Activated CD4-positive, alpha-beta T cell treated with anti-CD3 and anti-CD28 coated beads for 36 hours (primary cell): ENCODE measurements at places on chromosomes 16 and 17.

DNA sequence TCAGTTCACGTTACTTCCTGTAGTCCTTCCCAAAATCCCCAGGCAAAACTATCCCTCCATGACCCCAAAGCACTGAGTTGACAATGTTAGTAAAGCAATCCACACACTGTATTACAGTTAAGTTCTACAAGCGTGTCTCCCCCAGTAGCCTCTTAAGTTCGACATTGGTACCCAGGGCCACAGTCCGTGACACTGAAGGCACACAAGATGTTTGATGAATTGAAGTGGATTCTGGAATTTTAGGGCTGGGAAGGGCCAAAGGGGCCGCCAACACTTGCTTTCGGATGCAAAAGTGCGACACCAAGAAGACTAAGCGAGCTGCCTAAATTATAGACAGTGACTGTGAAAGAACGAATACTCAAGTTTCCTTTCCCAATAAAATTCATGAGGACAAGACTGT lies 1.5 kb downstream of the VPS35 start:
- no peak for DNase-seq

- DNase-seq = peak; percentile 18
Observed at GRCh38 chr17:56821847-56822534, 11.7 kb downstream of the C17orf67 start.

- no peak for DNase-seq
Observed at GRCh38 chr16:20910781-20911321, 10.3 kb downstream of the LYRM1 start.

DNA sequence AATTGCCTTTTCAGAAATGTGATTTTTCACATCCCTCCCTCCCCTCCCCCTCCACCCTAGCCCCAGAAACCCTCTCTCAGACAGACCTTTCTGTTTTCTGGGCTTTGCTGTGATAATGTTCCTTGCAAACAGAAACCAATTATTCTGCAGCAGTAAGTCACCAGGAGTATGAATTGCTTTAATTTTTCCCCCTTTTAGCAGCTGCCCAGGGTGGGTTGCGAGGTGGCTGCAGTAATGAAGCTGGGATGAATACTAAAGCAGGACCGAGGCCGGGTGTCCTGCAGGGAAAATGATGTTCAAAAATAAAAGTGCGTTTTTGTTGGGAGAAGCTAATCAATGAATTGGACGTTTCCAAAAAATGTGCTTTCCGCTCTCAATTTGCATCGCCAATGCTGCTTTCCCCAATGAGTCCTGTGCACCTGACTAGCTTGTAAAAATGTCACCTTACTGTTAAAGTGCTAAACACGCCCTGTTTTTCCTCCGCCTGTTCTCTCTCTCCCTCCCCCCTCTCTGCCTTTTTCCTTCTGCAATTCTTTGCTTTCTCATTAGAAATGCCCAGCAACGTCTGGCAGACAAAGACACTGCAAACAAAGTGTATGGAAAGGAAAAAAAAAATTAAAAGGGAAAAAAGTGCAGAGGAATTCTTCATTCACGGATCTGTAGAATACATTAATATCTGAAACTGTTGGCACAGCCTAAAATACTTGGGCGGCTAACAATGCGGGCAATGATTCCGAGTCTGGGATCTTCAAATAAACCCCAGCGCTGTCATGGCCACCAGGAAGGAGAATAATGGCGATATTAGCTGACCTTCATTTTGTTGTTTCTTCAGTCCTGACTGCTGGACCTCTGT lies 244.1 kb downstream of the STX8 start:
- no peak for DNase-seq

GRCh38 chr16:81620796-81621195 lies 158.3 kb upstream of the PLCG2 start:
- DNase-seq = no peak

GRCh38 chr17:62101515-62101914 lies 36.4 kb upstream of the MED13 start:
- no peak for DNase-seq

GRCh38 chr17:82835766-82836512 lies 3.9 kb downstream of the ZNF750 start:
- DNase-seq = no peak

- DNase-seq = no peak
Observed at GRCh38 chr16:58409316-58409973, 17.2 kb downstream of the GINS3 start.

DNA sequence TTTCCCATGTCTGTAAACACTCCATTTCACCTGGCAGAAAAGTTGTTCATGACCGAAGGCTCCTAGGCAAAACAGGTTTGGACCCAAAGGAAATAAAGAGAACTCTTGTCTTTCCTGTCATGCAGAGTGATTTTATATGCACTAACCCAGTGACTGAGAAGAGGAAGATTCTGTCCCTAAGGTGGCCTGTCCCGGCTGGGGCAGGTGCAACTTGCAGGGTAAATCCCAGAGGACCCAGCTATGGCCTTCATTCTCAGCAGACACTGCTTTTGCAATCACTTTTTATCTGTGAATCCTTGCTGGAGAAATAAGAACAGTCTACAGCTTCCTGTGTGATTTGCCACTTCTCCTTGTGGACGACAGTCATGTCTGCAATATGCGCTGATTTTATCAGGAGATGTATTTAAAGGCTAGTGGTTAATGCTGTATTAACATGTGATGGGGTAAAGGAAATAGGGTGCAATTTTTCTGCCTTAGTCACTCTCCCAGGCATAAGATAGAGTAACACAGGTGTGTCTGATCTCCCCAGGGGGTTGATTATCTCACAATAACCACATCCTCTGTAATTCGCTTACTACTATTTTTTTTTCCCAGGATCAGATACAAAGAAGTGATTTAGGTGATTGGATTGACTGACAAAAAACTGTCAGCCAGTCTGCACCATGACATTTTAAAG lies 696.8 kb upstream of the SOX9 start:
- DNase-seq = no peak

GRCh38 chr16:7487574-7488323 lies 155.1 kb downstream of the RBFOX1 start:
- no peak for DNase-seq

DNA sequence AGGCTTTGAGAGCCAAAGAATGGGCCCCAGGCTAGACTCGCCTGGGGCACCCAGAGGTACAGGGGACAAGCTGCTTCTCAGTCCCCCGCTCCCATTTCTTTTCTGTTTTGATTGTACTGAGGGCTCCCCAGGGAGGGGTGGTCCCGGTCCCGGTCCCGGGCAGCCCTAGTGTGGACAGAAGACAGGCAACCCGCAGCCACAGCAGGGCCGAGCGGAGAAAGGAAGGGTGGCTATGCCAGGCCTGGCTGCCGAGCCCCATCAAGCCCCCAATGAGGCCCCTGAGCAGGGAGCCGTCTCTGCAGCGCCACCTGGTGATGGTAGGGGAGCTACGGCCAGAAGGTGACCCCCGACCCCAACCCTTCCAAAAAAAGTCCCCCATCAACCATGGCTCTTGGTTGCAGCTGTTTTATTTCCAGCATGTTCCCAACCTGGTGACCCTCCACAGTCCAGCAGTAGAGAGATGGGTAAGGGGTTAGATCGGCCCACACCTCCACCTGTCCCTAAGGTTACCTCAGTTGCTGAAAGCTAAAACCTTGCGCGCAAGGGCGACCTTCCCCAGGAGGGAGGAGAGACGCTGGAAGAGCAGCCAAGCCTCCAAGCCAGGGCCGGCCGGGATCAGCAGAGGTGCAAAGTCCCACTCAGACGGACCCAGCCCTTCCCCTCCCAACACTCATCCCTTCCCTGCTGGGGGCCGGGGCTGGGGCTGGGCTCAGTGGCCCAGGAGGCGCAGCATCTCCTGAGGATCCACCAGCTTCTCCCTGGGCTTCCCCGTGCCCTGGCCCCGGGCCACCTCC lies 2.6 kb upstream of the GRIN2C start:
- DNase-seq = peak; percentile 88

DNA sequence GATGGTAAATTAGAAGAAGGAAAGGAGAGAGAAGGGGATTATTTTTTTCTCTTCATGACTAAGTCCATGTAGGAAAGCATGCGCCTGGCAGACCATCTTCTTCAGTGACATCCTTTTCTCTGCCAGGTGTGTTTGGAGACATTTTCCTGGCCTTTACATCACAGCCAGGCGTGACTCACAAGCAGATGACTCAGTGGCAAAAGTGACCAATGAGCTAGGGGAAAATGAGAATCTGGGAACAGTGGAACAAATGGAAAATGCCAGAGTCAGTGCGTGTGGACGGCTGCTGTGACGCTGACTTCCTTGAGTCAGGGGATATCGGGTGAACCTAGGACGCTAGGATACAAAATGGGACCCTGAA lies 9.4 kb downstream of the KIAA0513 start:
- peak; percentile 46 for DNase-seq

- DNase-seq = no peak
Observed at GRCh38 chr17:81961087-81961511, at the start of gene NOTUM. NOTUM (minus strand) TSS chr17:81961187; CDS start chr17:81960909, 278 bp downstream.

- DNase-seq = peak; percentile 19
Observed at GRCh38 chr17:67139784-67140665, 95.7 kb downstream of the CACNG1 start.

- DNase-seq = no peak
Observed at GRCh38 chr17:67470163-67470562, 93.1 kb downstream of the PITPNC1 start.

GRCh38 chr16:85678821-85679220 lies 9.9 kb downstream of the GINS2 start:
- DNase-seq = no peak

DNA sequence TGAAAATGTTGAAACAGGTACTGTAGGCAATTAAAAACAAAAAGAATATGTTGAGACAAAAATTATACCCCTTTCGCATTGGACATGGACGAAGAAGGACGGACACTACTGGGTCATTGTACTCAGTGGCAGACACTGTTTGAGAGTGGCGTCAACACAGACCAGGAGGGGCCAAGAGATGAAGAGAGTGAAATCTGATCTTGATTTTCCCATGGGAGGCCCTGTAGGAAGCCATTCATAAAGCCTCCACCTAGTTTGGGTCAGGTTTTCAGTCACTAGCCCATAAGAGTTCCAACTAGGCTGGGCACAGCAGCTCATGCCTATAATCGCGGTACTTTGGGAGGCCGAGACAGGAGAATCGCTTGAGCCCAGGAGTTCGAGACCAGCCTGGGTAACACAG lies 23.6 kb upstream of the SMURF2 start:
- no peak for DNase-seq

GRCh38 chr16:19130852-19131824 lies 17.4 kb downstream of the ITPRIPL2 start:
- DNase-seq = peak; percentile 12

- no peak for DNase-seq
Observed at GRCh38 chr17:2155573-2155972, 100.7 kb downstream of the HIC1 start.

DNA sequence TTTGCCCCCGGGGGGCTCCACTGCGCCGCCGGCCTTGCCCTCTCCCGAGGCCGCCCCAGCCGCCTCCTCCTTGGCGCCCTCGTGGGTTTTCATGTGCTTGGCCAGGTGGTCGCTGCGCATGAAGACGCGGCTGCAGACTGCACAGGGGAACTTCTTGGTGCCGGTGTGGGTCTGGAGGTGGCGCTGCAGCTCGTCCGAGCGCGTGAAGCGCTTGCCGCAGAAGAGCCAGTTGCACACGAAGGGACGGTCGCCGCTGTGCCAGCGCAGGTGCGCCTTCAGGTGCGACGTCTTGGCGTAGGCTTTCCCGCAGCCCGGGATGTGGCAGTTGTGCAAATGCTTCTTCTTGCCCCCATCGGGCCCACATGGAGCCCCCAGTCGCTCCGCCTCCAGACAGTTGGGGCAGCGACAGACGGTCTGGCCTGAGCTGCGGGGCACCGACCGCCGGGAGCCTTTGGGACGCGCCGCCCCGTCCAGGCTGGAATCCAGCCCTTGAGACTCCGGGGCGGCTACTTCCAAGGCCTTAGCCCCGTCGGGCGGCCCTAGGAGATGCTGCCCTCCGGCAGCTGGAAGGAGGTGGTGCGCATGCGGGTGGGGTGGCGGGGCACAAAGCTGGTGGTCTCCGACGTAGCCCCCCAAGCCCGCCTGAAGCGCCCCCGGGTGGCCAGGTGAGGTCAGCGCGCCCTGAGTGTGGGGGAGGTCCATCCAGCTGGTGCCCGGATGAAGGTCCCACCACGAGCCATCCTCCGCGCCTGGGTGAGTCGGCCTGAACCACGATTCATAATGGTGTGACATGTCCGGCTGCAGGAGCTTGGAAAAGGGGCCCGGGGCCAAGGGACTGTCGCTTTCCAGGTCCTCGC lies 3.4 kb downstream of the SP6 start:
- DNase-seq = peak; percentile 67

DNA sequence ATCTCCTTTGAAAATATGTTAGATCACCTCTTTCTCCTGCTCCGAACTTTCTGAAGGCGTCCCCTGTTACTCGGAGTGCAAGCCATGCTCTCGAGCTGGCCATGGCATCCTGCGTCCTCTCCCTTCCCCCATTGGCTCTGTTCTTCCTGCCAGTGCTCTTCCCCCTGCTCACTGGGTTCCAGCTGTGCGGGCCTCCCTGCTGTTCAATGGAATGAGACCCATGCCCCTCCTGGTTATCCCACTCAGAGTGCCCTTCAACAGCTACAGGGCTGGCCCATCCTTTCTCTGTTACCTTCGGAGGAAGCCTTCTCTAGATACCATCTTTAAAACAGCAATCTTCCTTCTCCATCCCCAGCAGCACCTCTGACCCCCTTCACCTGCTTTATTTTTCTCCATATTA lies 504.3 kb downstream of the MAF start:
- DNase-seq = no peak

- no peak for DNase-seq
Observed at GRCh38 chr17:19747829-19748806, at the start of gene ALDH3A1. ALDH3A1 (minus strand) TSS chr17:19748298; CDS start chr17:19745129, 3,169 bp downstream.

DNA sequence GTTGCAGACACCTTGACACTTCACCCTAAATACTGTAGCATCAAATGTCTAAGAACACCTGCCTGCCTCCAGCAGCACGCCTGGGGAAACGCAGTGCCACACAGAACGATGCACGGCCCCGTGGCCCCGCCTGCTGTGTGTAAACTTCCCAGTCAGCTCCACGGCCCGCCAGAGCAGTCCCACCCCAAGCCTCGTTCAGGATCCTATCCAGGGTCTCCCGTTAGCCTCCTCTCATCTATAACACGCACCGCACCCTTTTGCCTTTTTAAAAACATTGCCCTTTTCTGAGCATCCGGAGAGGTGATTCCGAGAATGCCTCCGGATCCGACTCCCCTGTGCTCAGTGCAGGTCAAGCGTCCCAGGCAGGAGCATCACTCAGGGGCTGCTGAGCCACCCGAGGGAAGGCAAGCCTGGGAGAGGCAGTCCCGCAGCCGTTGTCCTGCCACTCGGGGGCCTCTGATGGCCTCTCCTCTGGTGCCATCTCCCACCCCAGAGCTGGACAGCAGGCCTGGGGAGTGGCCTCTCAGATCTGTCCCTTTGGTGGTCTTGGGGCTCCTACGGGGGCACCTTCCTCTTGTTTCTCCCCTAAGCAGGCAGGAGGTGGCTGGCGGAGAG lies 37.9 kb upstream of the SLC38A10 start:
- DNase-seq = no peak

DNA sequence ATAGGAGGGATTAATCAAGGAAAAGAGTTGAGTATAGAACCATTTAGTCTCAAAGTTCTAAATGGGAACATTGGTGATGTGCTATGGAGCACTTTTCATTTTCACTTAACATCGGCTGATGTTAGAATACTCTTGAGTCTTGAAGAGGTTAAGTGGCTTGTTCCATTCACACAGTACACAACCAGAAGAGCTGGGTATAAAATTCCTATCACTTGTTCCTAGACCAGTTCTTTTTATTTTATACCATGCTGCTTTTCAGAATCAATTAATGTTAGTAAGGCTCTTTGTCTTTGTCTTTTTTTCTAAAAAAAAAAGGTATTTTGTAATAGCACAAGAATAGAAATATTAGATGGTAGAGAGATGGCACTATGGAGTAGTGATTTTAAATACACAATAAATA lies 1.7 kb upstream of the KRTAP1-1 start:
- DNase-seq = no peak
